ELF-1 (cell line): ENCODE measurements at places on chromosomes 7 and 10.

DNA sequence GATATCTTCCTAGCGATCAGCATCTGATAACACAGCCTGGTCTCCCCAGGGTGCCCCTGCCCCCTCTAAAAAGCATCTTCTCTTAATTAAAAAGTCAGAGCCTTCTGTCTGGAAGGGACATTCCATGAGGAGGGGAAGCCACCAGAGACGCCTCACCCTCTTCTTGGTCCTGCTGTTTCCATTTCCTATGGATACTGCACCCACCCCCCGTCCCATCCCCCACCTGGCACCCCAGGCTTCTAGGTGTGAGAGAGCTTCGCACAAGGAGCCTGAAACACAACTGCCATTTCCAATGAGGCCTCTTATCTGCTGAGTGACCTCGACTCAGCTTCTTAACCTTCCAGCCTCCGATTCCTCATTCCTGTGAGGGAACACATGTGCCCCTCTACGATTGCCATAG lies 51.4 kb downstream of the COL13A1 start:
- DNase-seq: no peak

DNA sequence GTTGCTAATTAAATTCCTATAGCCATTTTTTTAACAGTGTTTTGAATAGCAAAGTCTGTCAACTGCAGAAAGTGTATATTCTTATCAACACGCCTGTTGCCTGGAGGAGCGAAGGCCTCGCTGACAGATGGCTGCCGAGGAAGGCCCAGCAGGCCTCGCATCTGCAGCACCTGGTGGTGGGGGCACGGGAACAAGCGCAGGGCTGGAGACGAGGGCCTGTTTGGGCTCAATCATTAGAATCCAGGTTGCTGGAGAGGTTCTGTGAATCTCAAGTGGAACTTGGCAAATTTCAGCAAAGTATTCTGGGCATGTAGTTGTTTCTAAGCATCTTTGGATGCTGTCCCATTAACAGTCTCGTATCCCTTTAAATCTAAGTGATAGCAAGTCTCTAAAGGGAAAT lies 66.1 kb upstream of the FAM204A start:
- DNase-seq: no peak

DNA sequence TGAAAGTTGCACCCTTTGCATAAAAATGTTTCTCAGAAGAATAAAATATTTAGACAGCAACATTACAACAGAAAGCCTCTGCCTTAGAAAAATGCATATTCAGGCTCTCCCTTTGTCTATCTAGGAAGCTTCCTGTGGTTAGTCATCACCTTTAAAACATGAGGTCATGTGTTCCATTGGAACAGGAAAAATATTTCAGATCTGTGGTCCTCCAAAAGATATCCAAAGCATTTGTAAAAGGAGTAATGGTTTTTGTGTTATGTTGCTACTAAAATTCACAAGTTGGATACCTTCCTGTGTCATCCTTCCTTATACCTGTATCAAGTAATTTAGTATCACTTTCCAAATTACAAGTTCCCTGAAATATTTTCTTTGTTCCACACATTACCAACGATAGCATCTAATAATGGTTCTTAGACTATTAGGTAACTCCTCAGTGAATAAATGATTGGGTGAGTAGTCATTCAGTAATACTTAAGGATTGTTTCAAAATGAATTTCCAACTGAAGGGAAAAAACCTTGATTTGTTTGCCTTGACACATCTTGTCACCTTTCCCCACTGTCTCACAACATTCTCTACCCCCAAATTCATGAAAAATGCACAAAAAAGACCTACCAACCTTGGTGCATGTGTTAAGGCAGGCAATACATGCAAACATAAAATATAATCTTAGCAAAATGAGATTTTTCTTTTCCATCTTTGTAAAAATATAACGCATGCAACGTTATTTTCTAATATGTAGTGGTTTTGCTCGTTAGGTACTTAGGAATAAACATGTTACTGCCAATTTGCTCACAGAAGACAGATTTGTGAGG lies 19.7 kb upstream of the RHOBTB1 start:
- no peak for DNase-seq

GRCh38 chr7:33232632-33233145 lies 103.3 kb downstream of the BBS9 start:
- DNase-seq: no peak

DNA sequence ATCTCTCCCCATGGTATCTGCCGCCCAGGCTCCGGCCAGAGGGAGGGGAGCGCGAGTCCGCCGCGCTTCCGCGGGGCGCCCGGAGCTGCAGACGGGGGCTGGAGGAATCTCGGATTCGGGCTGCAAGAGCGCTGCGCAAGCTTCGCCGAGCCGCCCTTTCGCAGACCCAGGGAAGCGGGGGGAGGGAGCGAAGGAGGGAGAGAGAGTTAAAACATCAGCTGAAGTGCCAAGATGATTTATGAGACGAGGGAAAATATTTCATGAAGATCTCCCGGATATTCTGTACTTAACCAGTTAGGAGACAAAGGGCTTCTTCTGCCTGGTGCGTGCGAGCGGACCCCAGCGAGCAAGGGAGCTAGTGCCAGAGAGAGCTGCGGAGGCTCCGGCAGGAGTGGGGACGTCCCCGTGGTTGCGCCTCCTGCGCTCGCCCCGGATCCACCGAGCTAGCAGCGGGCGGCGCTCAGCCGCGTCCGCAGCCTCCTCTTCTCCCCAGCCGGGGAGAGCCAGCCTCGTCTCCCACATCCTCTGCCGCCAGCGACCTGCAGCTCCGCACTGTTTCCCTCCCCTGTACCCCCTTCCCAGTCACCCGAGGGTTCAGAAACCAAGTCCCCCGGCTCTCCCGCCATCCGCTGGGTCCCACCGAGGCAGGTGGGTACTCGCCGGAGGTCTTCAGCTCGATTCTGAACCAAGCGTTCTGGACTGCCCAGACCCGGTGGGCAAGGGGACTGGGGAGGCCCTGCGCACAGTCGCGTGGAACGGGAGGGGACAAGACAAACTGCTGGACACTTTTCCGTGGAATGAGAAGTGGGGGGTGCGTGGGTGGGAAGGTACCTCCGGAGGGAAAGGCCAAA lies 1.0 kb upstream of the PAX2 start:
- peak; percentile 69 for DNase-seq

DNA sequence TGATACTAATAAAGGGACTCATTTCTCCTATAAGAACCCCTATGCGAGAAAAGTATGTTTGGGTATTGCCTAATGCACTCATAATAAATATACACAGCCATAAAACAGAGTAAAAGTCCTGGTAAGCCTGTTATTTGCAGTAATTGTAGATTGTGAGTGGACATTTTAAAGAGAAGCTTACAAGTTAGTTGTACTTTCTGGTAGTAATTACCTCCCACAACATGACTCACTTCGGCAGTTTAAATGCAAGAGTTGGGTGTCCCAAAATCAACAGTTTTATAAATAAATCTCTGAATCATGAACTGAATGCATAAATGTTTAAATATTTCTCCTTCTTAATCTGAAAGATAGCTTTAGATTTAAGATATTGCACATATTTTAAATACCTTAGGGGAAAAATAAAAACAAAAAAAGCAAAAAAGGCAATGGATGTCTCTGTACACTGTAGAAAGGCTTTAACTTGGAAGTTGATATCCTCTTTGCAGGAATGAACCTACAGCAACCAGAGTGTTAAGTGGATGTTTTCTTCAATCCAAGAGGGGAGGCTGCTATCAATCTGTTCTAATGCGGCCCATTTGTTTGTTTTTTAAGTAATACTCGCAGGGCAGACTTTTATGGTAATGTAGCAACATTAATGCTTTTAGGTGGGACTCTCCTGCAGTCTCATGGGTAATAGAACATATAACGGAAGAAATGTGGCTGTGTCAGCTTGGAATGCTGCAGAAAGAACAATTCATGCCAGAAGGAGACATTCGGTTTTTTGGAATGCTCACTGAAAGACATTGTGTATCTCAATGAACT lies 57.3 kb upstream of the ZEB1 start:
- no peak for DNase-seq

DNA sequence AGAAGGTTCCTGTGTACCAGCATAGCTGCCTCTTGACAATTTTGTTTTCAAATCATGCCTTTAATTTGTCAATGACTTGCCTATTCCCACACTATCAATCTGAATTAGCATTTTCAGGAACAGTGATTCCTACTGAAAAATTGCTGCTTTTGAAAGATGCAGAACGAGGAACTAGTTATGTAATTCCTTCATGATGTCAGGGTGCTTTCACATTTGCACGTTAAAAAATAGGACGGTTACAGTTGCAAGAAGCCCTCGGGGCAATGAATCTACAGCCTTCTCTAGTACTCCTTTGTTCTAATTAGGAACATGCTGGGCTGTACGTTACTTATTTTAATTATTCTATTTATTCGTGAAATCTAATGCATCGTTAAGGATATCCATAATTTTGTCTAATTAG lies 253.9 kb downstream of the OTUD1 start:
- DNase-seq: no peak

GRCh38 chr10:91271886-91272285 lies 51.4 kb downstream of the PCGF5 start:
- DNase-seq: no peak
